ENCODE measurements at places on chromosomes 6 and 20.

DNA sequence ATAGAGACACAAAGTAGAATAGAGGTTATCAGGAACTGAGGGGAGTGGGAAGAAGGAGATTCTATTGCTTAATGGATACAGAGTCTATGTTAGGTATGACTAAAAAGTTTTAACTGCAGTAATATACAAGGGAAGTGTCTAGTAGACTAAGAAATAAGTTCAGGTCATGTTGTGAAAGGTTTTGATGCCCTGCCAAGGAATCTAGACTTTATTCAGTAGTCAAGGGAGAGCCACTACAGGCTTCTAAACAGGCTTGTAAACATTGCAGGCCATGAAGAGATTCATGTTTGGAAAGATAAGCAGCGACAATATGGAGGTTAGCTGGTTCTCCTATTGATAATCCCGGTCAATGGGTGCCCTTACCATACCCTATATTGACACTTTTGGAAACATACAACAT, 352.8 kb upstream of the SOX4 start:
- no peak for DNase-seq

DNA sequence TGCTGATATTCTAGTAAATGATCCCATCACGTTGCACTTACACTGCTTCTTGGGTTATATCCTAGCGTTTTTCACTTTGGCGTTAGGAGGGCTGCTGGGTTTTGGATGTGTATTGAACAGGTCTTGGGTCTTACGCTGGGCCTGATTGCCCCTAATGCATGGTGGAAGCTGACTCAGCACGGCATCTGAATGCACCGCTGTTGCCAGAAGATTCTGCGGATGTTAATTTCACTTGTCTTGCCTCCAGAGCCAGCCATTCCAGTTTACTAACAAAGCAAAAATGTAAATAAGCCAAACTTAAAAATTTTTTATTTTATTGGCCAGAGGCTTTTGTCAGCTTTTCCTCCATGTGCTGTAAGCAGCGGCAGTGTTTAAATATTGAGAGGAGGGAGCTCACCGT, 233.5 kb downstream of the TMEM242 start:
- DNase-seq, result no peak

DNA sequence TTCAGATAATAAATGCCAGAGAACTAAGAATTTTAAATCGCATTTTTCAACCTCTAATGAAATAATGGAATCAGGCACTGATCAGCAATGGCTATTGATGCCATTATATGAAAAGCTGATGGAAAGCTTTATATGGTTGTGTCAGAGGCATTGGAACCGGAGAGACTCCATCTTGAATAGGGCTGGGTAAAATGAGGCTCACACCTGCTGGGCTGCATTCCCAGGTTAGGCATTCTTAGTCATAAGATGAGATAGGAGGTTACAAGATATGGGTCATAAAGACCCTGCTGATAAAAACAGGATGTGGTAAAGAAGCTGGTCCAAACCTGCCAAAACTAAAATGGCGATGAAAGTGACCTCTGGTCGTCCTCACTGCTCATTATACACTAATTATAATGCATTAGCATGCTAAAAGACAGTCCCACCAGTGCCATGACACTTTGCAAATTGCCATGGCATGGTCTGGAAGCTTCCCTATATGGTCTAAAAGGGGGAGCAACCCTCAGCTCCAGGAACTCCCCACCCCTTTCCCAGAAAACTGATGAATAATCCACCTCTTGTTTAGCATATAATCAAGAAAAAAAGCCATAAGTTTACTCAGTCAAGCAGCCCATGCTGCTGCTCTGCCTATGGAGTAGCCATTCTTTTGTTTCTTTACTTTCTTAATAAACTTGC, 40.2 kb upstream of the CD83 start:
- no peak for DNase-seq

- no peak for DNase-seq
Measured at GRCh38 chr20:45470262-45470931, 844 bp downstream of the WFDC2 start.

DNA sequence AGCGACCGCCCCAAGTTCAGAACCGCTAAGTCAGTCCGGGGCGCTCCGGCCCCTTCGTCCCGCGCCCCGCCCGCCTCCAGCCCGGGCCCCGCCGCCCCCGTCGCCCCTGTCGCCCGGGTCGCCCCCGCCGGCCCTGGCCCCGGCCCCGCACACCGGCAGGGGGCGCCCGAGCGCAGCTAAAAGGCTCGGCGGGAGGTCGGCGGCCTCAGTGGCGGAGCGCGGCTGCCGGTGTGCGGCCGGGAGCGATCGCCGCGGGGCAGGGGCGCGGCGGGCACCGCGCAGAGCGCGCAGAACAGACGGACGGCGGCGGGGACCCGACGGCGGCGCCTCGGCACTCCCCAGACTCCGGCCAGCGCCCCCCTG, at the start of gene FNDC1:
Gene FNDC1, plus strand, starts transcription at position 208 of the 363 bp plus-strand sequence. CDS start 197 bp downstream, outside the sequence.
- DNase-seq, result no peak

- DNase-seq, result no peak
Measured at GRCh38 chr20:47989957-47990356, 204.7 kb upstream of the SULF2 start.

GRCh38 chr6:46024124-46024769, 8.6 kb upstream of the CLIC5 start:
- DNase-seq, result no peak

- DNase-seq, result no peak
Measured at GRCh38 chr6:95587989-95588388, 10.7 kb downstream of the MANEA start.

DNA sequence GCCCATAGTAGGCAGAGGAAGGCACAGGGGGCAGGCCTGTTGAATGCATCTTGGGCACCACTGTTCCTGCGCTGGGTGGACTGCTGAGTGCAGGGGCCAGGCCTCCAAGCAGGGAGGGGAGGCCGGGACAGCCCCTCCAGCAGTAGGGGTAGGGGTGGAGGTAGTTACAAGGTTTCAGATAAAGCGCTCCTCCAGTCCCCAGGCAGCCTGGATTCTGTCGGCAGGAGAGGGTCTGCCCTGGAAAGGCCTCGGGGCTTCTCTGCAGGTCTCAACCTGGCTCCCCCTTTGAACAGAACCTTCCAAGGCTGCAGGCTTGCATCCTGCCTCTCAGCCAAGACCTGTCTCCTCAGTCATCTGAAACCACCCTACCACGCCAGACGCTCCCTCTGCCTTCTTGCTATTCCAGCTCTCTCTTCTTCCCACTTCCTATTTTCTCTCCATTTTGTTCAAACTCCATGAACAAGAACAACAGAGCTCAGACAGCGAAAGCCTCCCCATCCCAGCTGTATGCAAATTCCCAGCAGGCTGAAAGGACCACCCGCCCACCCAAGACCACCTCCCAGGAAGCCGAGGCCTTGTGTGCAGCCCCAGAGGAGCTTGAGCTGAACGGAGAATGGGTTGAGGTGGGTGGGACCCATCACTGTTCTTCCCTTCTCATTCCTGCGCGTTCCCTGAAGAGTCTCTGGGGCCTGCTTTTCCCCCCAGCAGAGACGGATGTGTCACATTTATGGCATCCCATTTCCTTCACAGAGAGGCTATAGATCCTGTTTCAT, 1.4 kb downstream of the MLN start:
- no peak for DNase-seq

DNA sequence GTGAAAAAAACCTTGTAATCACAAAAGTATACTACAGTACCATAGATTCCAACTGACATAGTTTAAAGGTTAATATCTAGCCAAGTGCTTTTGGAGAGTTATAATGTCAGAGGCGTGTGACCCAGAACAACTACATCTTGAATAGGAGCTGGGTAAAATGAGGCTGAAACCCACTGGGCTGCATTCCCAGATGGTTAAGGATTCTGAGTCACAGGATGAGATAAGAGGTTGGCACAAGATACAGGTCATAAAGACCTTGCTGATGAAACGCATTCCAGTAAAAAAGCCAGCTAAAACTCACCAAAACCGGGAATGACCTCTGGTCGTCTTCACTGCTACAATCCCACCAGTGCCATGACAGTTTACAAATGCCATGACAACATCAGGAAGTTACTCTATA, 22.4 kb upstream of the KIAA0408 start:
- no peak for DNase-seq

DNA sequence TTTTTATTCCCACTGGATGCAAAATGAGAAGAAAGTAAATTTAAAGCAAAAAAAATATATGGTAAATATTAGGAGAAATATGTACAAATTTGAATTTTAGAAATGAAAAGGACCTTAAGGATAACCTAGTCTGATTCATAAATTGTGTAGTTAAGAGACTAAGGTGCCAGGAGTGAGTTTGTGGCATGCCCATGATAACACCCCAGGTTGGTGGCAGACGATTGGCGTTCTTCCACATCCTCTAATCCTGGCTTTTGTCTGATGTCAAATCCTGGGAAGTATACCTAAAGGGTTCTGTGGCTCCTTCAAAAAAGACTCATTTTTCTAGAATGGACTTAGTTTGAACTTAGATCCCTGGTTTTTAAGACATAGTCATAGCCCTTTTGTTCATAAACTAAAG, 62.2 kb downstream of the SAMD5 start:
- no peak for DNase-seq

DNA sequence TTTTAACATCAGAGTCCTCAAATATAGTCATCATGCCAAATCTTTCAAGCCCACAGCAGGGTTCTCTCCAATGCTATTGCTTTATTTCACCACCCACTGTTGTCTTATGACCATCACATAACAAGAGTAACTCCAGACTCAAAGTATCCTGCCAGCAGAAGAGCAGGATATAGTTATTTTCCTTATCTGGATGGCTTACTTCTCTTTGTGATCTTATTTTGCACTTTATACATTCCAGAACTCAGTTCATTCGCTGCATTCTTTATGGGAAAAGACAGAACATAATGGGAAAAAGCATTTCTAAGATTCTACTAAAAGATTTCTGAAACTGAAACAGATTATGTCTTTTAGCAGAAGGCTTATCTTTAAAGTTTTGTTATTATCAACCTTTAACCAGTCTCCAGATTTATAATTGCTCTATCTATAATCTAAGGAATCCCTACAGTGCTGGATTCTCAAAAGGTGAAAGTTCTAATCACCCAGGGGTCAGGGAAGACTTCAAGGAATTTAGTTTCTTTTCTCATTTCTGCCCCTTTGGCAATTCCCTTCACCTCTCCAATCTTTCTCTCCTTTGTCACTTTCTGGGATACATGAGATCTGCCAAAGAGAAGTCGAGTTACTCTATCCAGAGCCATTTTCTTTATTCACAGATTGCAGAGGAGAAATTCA, 190.4 kb downstream of the TPBG start:
- no peak for DNase-seq

DNA sequence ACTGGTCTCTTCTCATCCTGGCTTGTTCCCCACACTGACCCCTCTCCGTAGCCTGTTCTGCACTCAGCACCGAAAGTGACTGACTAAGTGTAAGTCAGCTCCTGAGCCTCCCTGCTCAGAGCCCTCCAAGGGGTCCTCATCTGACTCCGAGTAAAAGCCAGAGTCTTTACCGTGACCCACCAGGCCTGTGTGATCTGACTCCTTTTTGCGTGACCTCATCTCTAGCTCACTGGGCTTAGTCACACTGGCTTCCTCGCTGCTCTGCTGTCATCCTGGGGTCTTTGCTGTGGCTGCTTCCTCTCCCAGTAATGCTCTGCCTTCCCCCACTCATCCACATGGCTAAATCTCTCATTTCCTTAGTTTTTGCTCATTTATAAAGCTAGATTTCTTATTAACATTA, 116.6 kb downstream of the PLCB4 start:
- peak; percentile 16 for DNase-seq

DNA sequence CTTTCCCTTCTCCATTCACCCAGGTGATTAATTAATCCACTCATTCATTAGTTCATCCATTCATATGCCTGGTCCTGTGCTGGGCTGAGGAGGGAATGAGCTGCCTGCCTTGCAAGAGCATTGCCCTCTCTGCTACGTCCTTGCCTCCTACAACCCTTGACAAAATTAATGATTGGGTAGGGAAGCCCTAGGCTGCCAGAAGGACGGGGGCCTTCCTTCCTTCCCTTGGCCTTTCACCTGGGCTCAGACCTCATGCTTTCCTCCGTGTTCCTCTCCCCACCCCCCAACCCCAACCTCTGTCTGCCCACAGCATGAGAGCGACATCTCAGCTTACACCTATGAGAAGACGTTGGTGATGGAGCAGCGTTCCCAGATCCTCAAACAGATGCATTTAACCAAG, 25.6 kb downstream of the SLC12A5 start:
- no peak for DNase-seq

DNA sequence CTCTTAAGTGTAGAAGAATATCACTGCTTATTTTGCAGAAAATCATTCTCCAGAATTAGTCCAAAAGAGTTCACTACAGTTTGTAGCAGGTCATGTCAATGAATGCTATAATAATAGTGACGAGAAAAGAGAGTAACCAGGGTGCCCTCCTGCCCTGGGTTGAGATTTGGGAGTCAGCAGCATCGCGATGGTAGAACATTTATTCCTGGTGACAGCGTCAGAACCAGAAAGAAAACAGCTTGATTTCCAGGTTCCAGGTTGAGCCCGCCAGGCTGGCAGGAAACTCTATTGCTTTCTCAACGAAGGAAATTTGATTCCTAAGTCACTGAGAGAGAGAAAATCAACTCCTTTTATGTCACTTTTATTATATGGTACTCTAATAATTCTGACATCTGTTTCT, 550.3 kb downstream of the QKI start:
- no peak for DNase-seq

- no peak for DNase-seq
Measured at GRCh38 chr20:40006168-40006860, 682.7 kb downstream of the MAFB start.

GRCh38 chr20:48291896-48292295, 506.6 kb upstream of the SULF2 start:
- DNase-seq, result no peak

- no peak for DNase-seq
Measured at GRCh38 chr20:13220904-13221297, at the start of gene ISM1. TSS of gene ISM1 (plus strand) at chr20:13221274. CDS start at chr20:13221777, 503 bp downstream.

DNA sequence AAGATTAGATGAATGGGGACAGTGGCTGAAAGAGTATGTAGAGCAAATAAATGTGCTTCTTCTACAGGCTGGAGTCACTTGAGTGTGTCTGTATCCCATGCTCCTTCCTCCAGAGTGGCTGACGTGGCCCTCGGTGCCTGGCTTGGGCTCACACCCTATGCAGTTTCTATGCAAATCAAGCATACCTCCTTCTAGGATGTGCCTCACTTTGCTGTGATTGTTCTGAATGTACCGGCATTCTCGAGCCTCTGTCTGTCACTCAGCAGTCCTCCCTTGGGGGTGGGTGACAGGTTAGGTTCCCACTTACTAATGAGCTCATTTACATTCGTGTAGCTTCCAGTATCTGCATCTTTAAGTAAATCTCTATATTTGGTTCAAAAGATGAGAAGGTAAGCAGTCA, 55.1 kb upstream of the HDDC2 start:
- DNase-seq, result no peak

DNA sequence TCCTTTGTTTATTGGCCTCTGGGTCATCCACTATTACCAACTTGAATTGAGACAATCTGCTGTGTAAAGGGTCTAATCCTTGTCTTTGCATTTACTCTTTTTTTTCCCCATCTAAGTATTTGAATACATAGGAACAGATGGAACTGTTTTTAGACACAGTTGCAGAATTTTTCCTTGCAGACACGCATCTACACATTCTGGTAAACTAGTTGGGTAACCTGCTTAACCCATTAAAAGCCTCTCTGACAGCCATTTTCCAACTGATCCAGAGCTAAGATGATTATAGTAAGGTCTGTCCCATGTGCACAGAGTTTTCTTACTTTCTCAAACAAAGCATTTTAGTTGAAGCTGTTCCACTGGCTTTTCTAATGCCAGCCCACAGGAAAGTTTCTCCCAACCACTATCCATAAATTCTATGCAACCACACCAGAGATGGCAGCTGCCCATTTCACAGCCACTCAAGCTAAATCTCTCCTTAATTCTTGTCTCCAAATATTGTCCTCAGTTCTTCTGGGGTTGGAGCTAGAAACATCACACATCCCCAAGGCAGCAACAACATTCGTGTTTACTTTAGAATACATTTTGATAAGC, 492.1 kb downstream of the MAFB start:
- no peak for DNase-seq

All from AG04450 (cell line).